Activated naive CD4-positive, alpha-beta T cell treated with anti-CD3 and anti-CD28 coated beads, Interleukin-2, amount 50 U/mL, for 72 hours (primary cell): ENCODE measurements at places on chromosomes 6 and 20. TPM values are rescaled to one million over a fixed set of nuclear protein-coding genes. Genes with fewer than 3 reads are reported as not detected.

RNF217 gene
- not detected for total RNA-seq

SEL1L2 gene
- total RNA-seq: not detected

- DNase-seq: no peak
Observed at GRCh38 chr6:64486578-64487351, 851.2 kb downstream of the PHF3 start.

DNA sequence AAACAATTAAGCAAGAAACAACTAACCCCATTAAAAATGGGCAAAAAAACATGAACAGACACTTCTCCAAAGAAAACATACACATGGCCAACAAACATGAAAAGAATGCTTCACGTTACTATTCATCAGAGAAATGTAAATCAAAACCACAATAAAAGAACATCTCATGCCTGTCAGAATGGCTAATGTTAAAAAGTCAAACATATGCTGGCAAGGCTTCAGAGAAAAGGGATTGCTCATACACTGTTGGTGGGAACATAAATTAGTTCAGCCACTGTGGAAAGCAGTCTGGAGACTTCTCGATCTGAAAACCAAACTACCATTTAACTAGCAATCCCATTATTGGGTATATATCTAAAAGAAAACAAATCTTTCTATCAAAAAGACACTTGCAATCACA lies 217.5 kb downstream of the TINAG start:
- no peak for DNase-seq

- no peak for DNase-seq
Observed at GRCh38 chr20:9686455-9686854, 152.4 kb downstream of the PAK5 start.

LINC00237 gene
- total RNA-seq: not detected

GRCh38 chr6:148441454-148441911 lies 98.8 kb downstream of the SASH1 start:
- no peak for DNase-seq

DNA sequence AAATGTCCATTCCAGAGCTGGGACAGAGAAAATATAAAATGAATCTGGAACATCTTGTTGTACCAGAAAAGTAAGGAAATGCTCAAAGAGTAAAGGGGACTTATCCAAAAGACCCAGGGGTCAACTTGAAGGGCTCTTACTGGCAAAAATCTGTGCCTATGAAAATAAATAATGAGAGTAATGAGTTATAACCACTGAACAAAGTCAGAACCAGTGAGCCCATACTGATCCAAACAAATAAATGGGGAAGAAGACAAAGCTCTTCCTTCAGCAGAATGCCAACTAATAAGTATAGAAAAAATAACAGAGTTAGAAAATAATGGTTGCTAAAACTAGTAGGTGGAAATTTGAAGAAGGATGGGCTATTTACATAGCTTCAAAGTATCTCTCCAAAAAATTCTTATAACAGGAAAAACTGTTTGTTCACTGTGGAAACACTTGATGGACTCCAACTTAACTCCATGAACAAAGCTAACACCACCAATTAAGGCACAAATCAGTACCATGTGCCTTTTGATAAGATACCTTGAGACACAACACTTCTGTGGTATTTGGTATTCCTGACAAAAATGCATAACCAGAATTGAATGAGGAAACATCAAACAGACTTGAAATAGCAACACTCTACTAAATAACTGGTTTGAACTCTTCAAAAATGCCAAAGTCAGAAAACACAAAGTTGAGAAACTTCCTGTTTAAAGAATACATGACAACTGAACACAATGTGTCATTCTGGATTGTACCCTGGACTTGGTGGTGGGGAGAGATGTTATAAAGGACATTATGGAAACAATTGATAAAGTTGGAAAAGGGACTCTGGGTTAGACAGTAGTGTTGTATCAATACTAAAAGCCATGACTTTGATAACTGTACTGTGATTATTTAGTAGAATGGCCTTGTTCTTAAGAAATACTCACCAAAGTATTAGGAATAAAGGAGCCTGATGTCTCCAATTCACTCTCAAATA lies 197.5 kb downstream of the ISM1 start:
- DNase-seq: no peak

GNAS-AS1 gene
- total RNA-seq: 3.0 TPM

DNA sequence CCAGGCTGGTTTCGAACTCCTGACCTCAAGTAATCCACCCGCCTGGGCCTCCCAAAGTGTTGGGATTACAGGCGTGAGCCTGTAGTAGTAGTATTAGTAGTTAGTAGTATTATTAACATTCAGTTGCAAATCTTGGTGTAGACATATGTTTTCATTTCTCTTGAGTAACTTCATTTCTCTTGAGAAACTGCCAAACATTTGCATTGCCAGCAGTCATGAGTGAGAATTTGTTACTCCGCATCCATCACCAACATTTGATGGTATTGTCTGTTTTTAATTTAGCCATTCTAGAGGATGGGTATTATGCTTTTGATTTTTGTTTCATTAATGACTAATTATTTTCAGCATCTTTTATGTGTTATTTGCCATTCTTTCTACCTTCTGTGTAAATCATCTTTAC lies 1.5 kb upstream of the ERVFRD-1 start:
- DNase-seq: no peak

SHLD1 gene
- total RNA-seq: 11.2 TPM

- no peak for DNase-seq
Observed at GRCh38 chr6:45691426-45691825, 313.7 kb upstream of the SUPT3H start.

DNA sequence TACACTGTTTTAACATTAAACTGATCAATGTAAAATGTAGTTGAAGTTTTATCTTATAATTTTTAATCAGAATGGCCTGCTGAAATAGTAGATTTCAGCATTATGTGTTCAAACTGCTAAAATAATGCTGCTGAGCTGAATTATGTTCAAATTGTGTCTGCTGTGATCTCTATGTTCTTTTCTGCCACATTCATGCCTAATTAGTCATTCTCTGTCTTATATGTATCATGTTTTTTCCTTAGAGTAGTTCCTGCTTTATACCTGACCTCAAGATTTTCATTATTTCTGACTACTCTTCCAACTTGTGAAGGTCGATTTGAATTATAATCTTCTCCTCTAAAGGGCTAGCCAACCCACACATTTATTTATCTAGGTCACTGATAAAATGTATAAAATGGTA lies 476.7 kb upstream of the EPHA7 start:
- no peak for DNase-seq

- DNase-seq: no peak
Observed at GRCh38 chr6:80134065-80134464, 27.6 kb downstream of the BCKDHB start.

KCNG1 gene
- total RNA-seq: not detected

DNA sequence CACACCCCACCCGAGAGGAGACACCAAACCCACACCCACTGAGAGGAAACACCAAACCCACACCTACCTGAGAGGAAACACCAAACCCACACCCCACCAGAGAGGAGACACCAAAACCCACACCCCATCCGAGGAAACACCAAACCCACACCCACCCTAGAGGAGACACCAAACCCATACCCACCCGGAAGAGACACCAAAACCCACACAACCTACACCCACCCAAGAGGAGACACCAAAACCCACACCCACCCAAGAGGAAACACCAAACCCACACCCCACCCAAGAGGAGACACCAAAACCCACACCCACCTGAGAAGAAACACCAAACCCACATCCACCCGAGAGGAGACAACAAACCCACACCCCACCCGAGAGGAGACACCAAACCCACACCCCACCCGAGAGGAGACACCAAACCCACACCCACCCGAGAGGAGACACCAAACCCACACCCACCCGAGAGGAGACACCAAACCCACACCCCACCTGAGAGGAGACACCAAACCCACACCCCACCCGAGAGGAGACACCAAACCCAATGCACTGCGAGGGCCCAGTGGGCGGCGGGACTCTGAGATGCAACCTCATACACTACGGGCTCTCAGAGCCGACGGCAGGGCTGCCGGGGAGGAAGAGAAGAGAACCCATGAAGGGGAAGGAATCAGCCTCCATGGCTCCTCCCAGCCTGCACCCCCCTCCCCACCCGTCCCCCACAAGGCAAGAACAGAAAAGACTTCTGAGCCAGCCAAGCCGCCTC lies 83.3 kb downstream of the TAF4 start:
- no peak for DNase-seq

C6orf132 gene
- 0.29 TPM for total RNA-seq
